ENCODE measurements at places on chromosomes 6 and 20.

GRCh38 chr6:29702519-29703103 is 20.6 kb upstream of the HLA-F start:
- no peak for DNase-seq

DNA sequence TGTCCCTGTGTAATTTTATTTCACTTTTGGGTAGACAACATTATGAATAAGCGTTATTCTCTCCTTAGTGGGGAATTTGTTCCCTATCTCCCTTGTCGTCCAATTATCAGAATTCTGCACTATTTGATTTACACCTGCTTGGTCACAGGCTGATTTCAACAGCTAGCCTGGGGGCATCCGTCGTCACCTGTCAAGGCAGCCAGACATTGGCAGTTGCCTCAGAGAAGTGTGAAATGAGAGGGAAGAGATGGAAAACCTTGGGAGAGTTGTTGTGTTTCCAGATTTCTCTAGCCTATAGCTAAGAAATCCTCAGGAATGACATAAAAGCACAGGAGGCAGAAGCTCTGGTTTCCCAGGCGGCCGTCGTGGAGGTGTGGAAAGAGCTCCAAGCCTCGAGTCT is 891 bp upstream of the GHRH start:
- DNase-seq: no peak

DNA sequence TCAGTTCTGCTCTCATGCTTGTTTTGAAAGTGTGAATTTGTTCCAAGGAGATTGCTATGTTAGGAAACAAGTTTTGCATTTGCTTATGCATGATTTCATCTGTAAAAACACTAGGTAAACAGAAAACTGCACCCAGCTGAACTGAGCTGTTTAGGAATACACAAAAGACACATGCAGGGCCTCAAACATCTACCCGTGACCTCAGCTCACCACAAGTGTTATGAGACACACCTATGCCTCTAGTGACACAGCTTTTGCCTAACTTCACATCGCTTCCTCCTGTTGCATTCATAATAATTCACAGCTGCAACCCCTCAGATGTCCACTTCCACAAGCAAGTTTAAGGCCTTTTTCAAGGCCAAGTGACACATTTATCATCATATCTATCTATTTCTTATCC is 98.0 kb upstream of the SLC24A3 start:
- DNase-seq: no peak

- DNase-seq: no peak
These were observed 6.4 kb downstream of the CASS4 start for GRCh38 chr20:56418385-56418861.

DNA sequence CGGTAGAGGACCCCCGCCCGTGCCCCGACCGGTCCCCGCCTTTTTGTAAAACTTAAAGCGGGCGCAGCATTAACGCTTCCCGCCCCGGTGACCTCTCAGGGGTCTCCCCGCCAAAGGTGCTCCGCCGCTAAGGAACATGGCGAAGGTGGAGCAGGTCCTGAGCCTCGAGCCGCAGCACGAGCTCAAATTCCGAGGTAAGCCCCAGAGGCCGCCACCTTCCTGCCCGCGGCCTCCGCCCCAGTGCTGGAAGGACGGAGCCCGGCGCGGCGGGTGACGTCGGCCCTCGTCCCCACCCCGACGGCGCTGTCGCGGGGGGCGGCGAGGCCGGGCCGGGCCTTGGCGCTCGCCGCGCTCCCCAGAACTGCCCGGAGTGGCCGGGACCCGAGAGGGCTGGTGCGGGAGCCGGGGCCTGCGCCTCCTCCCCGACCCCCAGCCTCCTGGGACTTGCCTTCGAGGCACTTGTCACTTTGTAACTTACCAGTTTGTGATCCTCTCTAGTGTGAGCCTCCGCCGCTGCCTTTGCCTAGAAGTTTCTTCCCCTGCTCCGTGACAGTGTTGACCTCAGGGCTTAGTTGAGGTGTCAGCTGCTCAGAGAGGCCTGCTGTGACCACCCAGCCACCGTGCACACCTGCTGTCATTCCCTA is 417 bp downstream of the VAPB start:
- no peak for DNase-seq

- DNase-seq: no peak
These were observed 5.8 kb downstream of the KIAA0319 start for GRCh38 chr6:24640166-24640565.

- DNase-seq: no peak
These were observed 220.3 kb upstream of the LRFN2 start for GRCh38 chr6:40807484-40807883.

GRCh38 chr20:23631981-23632710 is 5.6 kb downstream of the CST3 start:
- DNase-seq: no peak

- DNase-seq: no peak
These were observed 822 bp downstream of the FOXQ1 start for GRCh38 chr6:1312473-1313367.

DNA sequence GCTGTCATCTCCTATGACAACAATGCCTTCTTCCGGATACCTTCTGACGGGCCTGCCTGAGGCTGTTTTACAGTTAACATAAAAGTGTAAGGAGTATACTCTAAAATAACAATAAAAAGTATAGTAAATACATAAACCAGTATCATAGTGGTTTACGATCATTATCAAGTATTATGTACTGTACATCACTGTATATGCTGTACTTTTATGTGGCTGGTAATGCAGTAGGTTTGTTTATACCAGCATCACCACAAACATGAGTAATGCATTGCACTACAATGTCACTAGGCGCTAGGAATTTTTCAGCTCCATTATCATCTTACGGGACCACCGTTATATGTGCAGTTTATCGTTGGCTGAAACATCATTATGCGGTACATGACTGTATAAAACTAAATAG is 76.5 kb downstream of the VEGFA start:
- DNase-seq: no peak

DNA sequence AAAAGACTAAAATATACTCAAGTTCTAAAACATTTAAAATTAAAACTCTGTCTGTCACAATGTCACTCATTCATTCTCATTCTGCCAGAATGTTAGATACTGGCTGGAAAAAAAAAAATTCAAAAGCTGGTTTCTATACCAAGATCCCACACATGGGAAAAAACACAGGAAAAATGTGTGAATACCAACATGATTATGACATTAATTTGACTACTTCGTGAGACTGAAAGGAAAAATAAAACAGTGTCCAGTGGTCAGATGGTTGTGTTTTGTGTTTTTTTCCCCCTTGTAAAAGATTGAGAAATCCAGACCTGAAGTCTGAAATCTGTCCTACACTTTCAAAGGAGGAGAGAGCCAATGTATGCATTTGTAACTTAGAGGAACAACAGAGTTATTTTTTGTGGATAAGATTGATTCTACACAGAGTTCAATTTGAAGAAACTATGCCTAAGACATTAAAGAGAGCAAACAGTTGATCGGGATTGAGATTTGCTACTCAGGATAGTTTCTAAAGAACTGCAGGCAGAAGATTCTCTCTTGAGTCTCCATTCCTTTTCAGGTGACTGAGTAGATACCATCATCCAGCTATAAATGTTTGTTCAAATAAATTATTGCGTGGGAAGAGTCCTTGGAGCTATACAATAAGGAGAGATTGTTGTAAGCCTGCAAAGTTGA is 39.2 kb upstream of the TXLNB start:
- no peak for DNase-seq

- DNase-seq: no peak
These were observed 323.3 kb upstream of the NT5E start for GRCh38 chr6:85126485-85127167.

GRCh38 chr6:36499918-36500317 is 47.4 kb downstream of the STK38 start:
- DNase-seq: no peak

DNA sequence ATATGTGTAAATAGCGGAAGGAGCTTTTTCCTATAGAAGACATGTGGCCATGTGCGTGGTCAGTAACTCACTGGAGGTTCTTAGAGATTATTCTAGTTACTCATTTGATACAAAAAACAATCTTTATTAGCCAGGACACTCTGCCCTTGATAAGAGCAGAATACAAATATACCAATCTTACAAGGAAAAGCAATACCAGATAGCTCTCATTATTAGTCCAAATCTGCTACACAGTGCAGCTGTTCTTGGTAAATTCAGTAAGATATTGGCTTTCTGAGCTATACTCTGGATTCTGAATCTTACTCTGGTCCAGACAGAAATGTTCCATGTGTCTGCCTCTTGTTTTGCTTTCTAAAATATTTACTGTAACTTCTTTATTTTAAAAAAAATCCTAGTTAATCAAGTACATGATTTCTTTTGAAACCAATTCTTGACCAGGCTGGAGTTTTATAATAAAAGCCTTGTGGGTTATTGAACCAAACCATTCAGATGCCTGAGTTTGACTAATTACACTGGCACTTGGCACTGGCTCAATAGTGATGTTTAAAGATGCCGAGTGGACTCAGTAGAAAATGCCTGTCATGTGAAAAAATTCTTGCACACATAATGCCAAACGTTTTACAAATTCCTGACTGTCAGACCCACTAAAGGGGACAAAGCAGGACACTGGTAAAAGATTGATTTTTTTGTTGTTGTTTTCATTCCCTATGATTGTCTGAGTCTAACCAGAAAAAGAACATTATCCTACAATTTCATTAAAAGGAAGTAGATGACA is 242.8 kb upstream of the TCF21 start:
- DNase-seq: no peak

DNA sequence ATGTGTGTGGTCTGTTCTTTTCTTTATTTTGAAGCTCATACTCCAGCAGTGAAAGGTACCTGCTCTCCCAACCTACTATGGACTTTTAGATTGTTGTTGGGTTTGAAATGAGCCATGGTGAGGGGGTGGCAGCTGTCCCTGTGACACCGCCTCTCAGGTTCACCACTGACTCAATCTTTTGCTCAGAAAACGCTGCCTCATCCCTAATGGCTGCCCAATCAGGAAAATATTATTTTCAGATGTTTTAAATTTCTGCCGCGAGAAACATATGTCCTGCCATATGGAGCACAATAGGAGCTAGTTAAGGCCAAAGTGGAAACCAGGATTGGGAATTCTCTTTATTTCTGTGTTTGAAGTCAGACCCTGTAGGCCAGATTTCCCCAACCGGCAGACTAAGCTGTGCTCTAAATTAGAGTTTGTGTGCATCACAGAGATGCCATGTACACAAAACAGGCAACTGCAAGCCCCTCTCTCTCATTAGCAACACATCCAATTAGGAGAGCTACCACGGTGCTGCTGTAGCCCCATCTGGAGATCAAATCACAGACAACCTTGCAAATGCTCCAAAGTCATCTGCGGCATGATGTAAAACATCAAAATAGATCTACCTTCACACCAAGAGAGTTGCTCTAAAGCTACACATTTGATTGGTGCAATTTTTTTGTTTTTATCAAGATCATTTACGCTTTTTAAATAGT is 144.1 kb upstream of the BACH2 start:
- no peak for DNase-seq

- DNase-seq: no peak
These were observed 569 bp downstream of the TCEA2 start for GRCh38 chr20:64063389-64064144.

DNA sequence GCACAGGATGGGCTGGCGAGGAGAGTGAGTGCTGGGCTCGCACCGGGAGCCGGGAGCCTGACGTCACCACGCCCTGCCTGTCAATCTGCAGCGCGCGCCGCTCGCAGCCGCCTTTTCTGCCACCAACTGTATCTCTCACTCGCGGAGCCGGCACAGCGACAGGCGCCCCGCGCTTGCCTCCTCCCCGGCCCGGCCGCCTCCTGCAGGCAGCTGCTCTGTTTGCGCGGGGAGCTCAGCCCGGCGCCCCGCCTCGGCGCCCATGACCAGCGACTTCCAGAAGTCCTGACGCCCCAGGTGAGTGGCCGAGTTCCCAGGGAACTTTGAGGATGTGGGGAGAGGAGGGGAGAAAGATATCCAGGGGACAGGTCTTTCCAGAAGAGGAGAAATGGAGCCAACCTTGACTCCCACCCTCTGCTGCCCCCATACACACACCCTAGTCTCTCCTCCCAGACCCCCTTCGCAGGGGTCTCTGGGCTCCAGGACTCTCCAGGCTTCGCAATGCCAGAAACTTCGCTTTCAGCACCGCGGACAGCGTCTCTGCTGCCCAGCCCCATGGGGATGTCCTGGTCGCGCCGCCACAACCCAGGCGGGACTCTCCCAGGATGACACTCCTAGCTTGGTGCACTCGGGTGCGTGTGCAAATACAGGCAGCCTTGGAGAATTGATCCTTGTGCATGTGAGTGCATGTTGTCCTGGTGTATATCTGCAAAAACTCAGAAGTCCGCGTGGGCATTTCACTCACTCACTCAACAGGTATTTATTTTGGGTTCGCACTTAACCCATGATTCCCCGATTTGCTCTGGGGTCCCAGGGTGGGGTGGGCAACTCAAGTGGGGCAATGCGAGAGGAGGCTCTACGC is at the start of gene GPR6:
TSS of gene GPR6 (plus strand) at position 138 of the 859 bp plus-strand sequence. CDS start 802 bp downstream, outside the sequence.
- DNase-seq: no peak

DNA sequence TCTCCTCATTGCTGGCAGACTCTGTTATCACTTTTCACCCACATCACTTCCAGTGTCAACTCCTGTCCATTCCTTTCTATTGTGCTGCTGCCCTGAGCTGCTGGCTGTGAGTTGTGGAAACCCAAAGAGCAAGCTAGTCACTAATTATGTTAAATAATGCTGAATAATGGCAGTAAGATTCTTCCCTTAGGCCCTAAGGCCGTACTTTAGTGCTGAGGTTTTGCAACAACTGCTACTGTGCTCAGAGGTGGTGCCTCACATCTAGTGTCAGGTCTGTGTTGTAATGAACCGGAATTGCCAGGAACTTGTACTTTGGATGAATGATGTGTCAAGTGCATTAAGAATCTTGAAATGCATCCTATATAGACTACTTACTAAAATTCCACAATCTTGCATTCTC is 372.2 kb upstream of the RNF217 start:
- DNase-seq: no peak

DNA sequence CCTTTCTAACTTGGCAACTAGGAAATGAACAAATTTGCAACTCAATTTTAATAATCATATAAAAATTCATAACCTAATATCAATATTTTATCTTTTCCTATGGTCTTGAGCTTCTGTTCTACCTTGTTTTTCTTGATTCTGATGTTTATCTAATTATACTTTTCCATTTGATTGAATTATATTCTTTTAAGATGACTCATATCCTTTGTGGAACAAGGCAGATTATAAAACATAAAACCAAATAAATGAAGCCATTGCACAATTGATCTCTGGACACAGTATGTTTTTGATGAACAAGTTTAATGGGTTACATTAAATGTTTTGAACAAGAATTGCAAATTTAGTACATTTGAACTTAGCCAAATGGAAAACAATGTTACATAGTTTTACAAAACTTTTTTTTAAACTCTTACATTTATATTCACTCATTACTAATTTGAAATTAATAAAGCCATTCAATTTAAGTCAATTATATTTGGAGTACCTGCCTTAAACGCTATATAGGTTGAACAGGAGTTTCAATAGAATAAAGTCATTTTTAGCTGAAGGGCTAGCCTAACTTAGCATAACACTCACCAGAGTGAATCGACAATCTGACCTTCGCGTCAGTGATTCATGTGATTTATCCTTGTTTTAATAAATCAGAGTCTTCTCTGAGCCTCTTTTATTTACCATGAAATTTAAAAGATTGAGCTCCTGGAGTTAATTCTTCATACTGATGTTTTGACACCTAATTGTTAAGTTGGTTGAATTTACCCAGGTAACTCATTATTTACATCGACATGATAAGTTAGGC is 3.8 kb downstream of the NCOA7 start:
- no peak for DNase-seq

GRCh38 chr6:80623066-80623815 is 516.8 kb downstream of the BCKDHB start:
- DNase-seq: no peak

All from keratinocyte (primary cell).